ENCODE measurements at places on chromosomes 5 and 9.
A peak's percentile ranks its signal among the peaks of the same experiment; 100 is the strongest.

DNA sequence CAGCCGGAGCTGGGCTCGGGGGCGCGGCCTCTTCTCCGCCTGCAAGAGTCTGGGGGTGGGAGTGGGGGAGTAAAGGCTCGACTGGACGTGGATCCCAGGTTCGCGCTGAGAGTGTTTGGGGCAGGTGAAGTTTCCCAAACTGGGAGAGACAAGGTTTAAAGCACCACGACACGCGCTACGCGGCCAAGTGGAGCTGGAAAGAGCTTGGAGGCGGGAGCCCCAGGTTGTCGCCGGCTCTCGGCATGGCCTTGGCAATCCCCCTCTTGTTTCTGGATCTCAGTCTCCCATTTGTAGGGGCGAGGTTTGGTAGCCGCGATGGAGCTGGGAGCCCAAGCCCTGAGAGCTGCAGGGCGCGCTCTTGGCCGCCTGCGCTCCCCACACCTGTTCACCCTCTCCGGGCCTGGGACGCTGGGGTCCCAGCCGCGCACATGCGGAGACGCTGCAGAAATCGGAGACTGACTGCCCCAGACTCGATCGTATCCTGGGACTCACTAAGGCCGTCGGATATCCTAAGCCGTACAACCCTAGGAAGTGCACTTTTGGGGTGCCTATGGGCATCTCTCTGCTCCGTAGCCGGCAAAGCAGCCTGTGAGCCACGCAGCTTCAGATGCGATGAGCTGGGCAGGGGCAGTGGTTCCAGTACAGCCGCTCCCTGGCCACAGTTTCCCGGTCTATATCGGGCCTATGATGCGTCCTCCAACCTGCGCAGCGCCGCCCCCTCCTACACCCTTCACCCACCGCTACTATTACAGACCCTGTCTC, 937 bp downstream of the TMOD1 start:
- DNase-seq = no peak

GRCh38 chr9:112884101-112884500, 6.6 kb downstream of the SLC46A2 start:
- no peak for DNase-seq

DNA sequence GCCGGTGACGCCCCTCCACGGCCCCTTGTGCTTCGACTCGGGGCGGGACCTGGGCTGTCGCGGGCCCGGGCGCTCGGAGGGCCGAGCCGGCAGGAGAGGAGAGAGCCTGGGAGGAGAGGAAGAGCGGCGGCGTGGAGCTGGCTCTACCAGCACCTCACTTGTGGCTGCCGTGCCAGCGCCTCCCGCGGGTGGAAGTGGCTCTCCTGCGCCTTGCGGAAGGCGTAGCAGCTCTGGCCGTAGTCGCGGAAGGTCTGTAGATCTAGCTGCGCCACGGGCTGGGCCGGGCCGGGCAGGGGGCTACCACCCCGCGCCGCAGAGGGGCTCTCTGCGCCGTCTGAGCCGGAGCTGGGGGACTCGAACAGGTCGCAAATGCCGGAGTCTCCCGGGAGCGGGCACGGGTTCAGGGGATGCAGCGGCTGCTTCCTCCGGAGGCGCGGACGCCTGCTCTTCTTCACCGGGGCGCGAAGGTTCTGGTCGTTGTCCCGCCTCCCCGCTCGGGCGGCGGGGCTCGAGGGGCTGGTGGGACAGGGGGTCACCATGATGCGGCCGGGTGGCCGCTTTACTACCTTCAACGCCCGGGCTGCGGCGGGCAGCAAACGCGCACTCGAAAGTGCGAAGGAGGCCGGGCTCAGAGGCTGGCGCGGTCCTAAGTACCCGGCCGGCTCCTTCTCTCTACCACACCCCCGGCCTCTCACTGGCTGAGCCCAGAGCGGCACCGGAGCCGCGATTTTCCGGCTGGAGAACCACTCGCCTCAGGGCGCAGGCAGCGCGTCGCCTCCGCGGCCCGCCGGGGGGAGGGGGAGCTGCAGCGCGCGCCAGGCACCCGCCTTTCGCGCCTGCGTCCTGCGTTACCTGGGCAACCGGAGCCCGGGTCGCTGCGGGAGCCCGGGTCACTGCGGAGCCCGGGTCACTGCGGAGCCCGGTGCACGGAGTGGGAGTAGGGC, at the start of gene CCNO:
TSS of gene CCNO (minus strand) at position 624 of the 944 bp plus-strand sequence. CDS start at position 539, 85 bp downstream.
- no peak for DNase-seq

- DNase-seq = peak; percentile 26
Measured at GRCh38 chr9:109469646-109470358, 28.3 kb downstream of the PTPN3 start.

DNA sequence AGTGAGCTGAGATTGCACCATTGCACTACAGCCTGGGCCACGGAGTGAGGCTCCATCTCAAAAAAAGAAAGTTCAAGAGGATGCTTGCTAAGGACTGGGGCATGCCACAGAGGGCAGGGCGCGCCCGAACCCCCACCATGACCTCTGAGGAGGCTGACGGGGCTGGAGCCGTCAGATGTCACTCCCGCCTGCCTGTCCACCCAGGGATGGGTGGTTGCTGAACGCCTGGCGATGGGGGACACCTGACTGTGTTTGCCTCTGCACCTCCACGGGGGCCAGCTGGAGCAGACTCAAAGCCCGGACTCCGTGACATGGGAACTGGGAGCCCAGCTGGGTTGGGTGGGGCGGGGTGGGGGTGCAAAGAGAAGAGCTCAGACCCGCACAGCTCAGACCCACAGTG, 31.9 kb downstream of the ADAMTSL2 start:
- DNase-seq = no peak

DNA sequence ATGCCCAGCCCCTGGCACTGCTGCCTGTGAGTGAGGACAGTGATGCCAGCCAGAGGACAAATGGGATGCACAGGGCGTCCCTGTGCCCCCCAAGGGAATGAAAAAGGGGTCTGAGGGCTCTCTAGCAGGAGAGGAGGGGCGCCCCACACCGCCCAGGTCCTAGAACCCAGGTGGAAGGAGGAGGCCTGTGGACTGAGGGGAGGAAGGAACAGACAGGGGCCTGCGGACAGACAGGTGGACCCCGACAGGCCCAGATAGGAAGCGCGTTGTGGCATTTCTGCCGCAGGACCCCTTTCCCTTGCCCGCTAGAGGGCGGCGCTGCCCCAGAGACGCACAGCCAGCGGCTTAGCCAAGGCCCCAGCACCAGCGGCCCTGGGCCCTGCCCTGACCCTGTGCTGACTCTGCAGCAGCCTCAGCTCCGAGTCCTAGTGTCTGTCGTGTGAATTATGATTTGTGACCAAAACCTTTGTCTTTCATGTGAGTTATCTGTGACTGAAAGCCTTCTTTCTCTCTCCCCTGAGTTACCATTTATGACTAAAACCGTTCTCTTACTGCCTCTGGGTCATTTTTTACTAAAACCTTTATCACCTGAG, 30.7 kb downstream of the TRIP13 start:
- peak; percentile 64 for DNase-seq

GRCh38 chr9:124676159-124676551, 95.0 kb downstream of the NR6A1 start:
- no peak for DNase-seq

DNA sequence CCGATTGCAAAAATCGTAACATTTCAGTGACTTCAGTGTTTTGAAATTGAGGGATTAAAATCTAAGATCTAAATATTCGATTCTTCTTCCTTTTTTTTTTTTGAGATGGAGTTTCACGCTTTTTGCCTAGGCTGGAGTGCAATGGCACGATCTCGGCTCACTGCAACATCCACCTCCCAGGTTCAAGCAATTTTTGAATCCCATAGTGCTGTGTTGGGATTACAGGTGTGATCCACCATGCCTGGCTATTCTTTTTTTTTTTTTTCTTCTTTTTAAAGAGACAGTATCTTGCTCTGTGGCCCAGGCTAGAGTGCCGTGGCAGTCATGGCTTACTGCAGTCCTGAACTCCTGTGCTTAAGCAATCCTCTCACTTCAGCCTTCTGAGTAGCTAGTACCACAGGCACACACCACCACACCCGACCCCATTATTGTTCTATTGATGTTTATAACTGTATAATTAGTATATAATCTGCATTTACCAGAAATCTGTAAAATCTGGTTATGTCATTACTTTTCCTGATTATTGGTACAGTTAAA, 42.7 kb downstream of the NSD1 start:
- DNase-seq = no peak

GRCh38 chr5:9927521-9927997, 297.4 kb upstream of the TAS2R1 start:
- DNase-seq = no peak

GRCh38 chr9:136825295-136826187, 16.7 kb upstream of the AJM1 start:
- DNase-seq = no peak

GRCh38 chr9:15403155-15403554, 19.5 kb upstream of the SNAPC3 start:
- no peak for DNase-seq

Measured in CMK (cell line).